ENCODE measurements at places on chromosomes 1 and 21.

DNA sequence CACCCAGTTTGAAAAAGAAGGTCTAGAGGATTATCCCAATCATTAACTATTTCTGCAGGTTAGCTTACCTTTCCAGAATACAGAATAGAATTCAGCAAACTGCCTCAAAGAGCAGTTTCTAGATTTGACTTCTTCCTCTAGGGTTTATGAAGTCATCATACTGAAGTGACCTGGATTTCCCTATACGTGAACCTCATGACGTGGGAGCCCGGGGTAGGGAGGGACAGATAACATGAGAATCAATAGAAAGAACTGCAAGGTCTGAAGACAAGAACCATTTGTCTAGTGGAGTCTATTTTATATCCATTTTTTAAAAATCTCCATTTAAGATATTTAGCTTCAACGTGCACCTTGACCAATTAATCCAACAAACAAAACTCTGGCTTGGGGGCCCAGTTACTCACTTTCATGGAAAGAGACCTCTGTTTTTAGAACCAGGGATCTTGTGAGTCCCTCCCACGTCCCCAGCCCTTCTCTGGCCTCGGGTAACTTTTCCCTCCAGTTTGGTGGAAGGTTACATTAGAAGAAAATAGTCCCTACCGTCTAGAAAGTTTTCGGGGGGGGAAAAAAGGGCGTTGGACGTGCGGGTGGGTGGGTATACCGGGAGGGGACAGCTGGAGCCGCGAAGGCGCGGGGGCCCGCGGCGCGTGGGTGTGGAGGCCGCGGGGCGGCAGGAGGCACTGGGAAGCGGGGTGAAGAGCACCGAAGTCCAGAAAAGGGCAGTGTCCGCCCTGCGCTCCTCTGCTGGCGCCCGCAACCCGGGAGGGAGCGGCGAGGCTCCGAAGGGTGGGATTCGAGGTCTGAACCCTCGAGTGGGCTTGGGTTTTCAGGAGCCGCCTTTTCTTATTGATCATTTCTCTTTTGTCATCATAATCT, 13.8 kb upstream of the POGZ start:
- no peak for DNase-seq

- no peak for DNase-seq
Measured at GRCh38 chr21:35058058-35058457, 9.0 kb upstream of the RUNX1 start.

- no peak for DNase-seq
Measured at GRCh38 chr1:221575605-221576004, 166.3 kb downstream of the DUSP10 start.

DNA sequence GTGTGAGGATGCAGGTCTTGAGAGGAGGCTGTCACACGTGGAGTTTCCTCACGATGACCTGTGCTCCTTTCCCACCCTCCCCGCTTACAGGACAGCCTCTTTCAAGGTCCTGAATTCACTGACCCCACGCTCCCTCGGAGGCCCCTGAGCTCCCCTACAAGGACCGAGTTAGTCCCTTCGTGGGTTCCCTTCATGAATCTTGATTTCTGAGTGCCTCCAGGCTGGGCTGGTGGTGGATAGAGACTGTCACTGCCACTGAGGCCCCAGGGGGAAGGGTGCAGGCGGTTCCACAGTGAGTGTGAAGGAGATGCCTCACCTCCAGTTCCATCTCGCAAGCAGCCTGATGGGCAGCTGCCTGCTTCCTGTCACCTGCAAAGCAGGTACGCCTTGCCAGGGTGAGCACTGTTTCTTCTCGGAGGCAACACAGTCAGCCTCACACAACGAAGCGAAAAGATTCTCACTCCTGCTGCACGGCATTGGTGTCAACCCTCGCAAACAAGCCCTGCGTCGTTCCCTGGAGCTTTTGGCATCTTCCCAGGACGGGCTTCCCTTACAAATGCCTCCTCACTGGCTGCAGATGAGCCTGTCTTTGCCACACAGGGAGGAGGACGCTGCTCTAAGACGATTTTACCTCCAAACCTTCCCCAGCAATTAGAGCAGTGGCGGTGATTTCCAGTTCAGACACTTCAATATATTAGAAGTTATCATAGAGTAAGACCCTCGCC, 26.7 kb upstream of the PCP4 start:
- no peak for DNase-seq

DNA sequence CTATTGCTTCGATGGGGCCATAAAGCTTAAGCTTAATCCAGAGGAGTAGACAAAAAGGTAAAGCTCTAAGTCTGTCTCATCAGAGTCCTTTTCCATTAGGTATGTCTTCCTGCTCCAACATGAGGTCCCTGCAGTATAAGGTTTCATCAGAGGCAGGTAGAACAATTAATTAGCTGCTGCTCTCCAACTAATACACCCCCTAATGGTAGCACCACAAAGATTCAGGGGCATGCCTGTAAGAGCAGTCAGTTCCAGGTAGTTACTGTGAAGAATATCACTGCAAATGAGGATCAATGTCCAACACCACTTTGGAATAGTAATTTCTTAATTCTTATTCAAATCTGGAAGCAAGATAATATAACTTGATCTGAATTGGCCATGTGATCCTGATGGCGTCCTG, 160.3 kb upstream of the ESRRG start:
- DNase-seq: no peak

GRCh38 chr1:179327196-179327595, 33.6 kb downstream of the SOAT1 start:
- DNase-seq: no peak

Measured in OCI-M1 (cell line).